Osteoblast (primary cell): ENCODE measurements at places on chromosomes 13 and 19. TPM values are rescaled to one million over a fixed set of nuclear protein-coding genes. Genes with fewer than 3 reads are reported as not detected.

DNA sequence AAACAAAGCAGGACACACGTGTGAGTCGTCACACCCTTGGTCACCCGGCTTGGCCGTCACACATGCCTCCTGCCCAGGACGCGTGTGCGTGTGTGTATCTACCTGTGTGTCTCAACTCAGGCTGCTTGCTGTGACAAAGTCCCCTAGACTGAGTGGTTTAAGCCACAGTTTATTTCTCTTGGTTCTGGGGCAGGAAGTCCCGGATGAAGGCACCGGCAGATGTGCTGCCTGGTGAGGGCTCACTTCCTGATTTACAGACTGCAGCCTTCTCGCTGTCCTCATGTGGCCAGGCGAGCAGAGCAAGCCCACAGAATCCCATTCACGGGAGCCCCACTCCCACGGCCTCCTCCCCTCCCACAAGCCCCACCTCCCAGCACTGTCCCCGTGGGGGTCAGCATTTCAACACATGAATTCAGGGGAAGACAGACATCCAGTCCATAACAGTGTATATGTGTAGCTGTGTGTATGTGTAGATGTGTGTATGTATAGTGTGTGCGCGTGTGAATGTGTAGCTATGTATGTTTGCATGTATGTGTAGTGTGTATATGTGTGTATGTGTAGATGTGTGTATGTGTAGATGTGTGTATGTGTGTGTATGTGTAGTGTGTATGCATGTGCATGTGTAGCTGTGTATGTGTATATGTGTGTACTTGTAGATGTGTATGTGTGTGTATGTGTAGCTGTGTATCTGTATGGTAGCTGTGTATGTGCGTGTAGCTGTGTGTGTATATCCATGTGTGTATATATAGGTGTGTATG is 51.5 kb downstream of the MCF2L start:
- no peak for DNase-seq
- H3K36me3 ChIP-seq, result no peaks in the 10 kb centered on the region
- H3K4me3 ChIP-seq, result no peak overlapping the region

The DIRAS1 gene
- 12.4 and 14.8 TPM in 2 replicates for total RNA-seq

The BRSK1 gene
- total RNA-seq, result 1.8 and 4.0 TPM in 2 replicates

The FCER2 gene
- total RNA-seq, result not detected in 2 replicates

DNA sequence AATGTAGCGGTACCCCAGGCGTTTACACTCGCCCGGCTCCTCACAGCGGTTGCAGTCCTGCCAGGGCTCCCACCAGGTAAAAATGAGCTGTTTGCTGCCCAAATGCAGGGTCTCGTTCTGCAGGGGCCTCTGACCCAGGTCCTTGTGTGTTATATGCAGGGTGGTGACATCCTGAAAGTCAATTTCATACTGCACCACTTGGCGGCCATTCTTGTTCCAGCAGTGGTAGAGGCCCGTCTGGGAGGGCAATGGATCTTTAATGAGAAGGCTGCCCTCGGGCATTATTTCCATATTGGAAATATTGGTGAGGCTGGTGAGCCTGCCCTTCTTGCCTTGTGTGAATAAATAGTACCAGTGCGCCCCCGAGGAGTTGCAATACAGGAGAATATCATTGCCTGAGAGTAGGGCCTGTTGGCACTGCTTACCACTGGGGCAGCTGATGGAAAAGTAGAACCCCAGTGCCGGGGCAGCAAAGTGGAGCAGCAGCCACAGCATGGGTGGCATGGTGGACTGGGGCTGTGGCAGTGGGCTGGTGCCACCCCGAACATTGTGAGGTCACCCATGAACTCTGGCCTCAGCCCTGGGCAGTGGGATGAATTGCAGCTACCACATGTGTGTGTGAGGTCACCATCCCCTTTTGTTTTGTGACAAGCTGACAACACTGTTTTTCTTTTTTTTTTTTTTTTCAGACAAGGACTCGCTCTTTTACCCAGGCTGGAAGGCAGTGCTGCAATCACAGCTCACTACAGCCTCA is at the start of gene FAM187B:
TSS of gene FAM187B (minus strand) at position 563 of the 754 bp plus-strand sequence. CDS start at position 504, 59 bp downstream.
- no peak for DNase-seq
- H3K4me3 ChIP-seq, result no peak within 1 kb of the TSS
- no peaks in the 10 kb centered on the region for H3K4me1 ChIP-seq
- no peaks in the 10 kb centered on the region for H3K36me3 ChIP-seq

DNA sequence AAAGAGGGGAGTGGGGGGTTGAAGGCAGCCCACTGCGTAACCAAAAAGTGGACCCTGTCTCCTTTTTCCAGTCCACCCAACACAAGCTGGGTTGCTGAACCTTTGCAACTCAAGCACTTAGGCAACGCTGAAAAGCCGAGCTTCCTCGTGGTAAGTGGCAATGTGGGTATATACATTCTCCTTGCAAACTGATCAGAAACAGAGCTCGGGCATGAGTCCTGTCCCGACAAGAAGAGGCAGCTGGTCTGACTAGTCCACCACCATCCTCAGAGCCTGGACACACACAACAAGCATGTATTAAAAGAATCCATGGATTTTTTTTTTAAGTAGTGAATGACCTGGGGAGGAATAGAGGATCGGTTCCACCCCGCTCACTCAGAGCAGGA is 240.6 kb upstream of the ZNF507 start:
- no peaks in the 10 kb centered on the region for H3K4me1 ChIP-seq
- DNase-seq, result no peak
- no peak overlapping the region for H3K27ac ChIP-seq
- no peak overlapping the region for H3K4me3 ChIP-seq

- DNase-seq, result no peak
- H3K27ac ChIP-seq, result no peak overlapping the region
- no peaks in the 10 kb centered on the region for H3K36me3 ChIP-seq
- H3K4me3 ChIP-seq, result no peak overlapping the region
- H3K4me1 ChIP-seq, result peaks cover 6% of the 10 kb centered on the region
- no peaks in the 10 kb centered on the region for H3K27me3 ChIP-seq
These were observed 174.5 kb downstream of the USP12 start for GRCh38 chr13:26996965-26997752.

DNA sequence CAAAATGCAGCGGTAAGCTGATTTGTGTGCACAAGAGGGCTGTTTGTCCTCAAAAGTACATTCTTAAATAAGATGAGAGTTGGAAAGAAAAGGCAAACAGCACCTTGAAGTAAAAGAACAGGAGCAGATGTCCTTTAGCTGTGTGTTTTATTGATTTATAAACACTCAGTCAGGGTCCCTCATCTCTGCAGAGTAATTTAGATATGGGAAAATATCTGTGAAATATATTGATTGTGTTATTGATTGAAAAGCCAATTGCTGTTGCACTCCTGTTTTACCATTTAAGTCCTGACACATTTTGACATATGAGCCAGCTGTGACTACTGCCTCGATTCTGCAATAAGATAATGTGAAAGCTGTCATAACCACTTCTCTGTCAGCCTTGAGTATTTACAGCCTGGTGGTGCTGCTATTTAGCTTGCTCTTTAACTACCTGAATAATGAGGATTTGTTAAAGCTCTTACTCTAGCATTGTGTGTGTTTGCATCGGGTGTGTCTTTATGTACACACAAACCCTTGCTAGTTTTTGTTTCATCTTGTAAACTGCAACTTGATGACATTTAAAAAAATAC is 550.1 kb downstream of the DACH1 start:
- H3K27ac ChIP-seq, result no peak overlapping the region
- no peaks in the 10 kb centered on the region for H3K36me3 ChIP-seq
- no peaks in the 10 kb centered on the region for H3K27me3 ChIP-seq
- H3K4me1 ChIP-seq, result no peaks in the 10 kb centered on the region

DNA sequence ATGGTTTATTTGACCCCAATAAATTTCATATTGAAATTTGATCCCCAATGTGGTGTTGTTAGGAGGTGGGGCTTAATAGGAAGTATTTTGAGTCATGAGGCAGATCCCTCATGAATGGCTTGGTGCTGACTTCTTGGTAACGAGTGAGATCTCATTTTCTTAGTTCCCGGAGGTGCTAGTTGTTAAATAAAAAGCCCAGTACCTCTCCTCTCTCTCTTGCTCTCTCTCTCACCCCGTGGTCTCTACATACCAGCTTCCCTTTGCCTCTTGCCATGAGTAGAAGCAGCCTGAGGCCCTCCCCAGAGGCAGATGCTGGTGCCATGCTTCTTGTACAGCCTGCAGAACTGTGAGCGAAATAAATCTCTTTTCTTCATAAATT is 39.4 kb upstream of the KATNAL1 start:
- no peaks in the 10 kb centered on the region for H3K27me3 ChIP-seq
- H3K4me1 ChIP-seq, result peaks cover 8% of the 10 kb centered on the region
- no peak overlapping the region for H3K4me3 ChIP-seq
- no peak overlapping the region for H3K27ac ChIP-seq
- H3K36me3 ChIP-seq, result no peaks in the 10 kb centered on the region

DNA sequence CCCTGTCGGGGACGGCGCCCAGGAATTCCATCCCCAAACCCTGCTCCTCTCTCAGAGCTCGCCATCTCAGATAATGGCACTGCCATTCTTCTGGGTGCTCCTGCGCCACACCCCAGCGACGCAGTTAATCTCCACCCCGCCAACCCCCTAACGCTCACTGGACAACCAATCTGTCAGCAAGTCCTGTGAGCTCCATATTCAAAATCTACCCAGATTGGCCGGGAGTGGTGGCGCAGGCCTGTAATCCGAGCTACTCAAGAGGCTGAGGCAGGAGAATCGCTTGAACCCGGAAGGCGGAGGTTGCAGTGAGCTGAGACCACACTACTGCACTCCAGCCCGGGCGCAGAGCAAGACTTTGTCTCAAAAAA is 18.6 kb downstream of the FCGBP start:
- no peaks in the 10 kb centered on the region for H3K4me1 ChIP-seq
- no peak for DNase-seq
- H3K36me3 ChIP-seq, result no peaks in the 10 kb centered on the region
- no peak overlapping the region for H3K27ac ChIP-seq
- H3K27me3 ChIP-seq, result no peaks in the 10 kb centered on the region
- H3K4me3 ChIP-seq, result no peak overlapping the region

GRCh38 chr13:94192431-94192975 is 287.0 kb downstream of the DCT start:
- peaks cover 13% of the 10 kb centered on the region for H3K4me1 ChIP-seq
- no peaks in the 10 kb centered on the region for H3K27me3 ChIP-seq
- no peak for DNase-seq
- no peaks in the 10 kb centered on the region for H3K36me3 ChIP-seq

The SULT2A1 gene
- total RNA-seq, result not detected in 2 replicates

GRCh38 chr19:57334191-57334590 is 13.9 kb downstream of the ZNF543 start:
- no peaks in the 10 kb centered on the region for H3K27me3 ChIP-seq
- no peak overlapping the region for H3K27ac ChIP-seq
- DNase-seq, result no peak

- H3K36me3 ChIP-seq, result no peaks in the 10 kb centered on the region
- no peaks in the 10 kb centered on the region for H3K4me1 ChIP-seq
- no peak overlapping the region for H3K4me3 ChIP-seq
- no peak overlapping the region for H3K27ac ChIP-seq
- DNase-seq, result no peak
- H3K27me3 ChIP-seq, result peaks cover 10% of the 10 kb centered on the region
These were observed 5.4 kb upstream of the VSTM2B start for GRCh38 chr19:29520390-29520789.

The ERICH4 gene
- not detected in 2 replicates for total RNA-seq

GRCh38 chr19:33620611-33621010 is 1.1 kb upstream of the CHST8 start:
- no peak overlapping the region for H3K4me3 ChIP-seq
- peak; percentile 83 for DNase-seq
- H3K27ac ChIP-seq, result no peak overlapping the region
- no peaks in the 10 kb centered on the region for H3K4me1 ChIP-seq

DNA sequence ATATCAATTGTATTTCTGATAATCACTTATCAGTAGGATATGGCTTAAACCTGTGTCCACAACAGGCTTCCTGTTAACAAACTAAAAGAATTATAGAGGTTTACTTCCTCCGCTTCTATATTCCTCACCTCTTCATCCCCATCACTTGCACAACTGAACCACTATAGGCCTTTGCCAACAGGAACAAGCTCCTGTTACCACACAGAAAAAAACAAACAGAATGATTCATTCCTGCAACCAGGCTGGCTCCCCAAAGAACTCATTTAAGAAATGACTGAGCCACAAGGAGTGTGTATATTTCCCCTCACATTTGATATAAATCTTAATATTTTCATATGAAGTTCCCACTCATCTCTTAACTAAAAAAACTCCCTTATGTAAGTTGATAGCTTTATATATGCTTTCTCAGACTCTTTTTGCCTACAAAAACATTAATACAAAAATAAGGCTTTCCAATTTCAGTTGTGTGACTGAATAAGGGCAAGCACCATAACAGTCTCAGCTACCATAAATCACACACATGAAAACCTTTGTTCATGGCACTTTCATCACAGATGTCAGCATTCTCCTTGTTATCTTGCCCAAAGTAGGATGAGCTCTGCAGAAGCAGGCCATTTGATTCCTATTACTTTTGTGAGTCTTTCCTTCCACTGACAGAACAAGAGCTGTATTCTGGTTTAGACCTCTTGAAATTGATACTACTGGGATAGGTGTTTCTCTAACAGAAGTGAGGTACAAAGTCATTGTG is 366.8 kb downstream of the SLITRK1 start:
- no peak overlapping the region for H3K4me3 ChIP-seq
- no peaks in the 10 kb centered on the region for H3K27me3 ChIP-seq
- no peaks in the 10 kb centered on the region for H3K4me1 ChIP-seq

DNA sequence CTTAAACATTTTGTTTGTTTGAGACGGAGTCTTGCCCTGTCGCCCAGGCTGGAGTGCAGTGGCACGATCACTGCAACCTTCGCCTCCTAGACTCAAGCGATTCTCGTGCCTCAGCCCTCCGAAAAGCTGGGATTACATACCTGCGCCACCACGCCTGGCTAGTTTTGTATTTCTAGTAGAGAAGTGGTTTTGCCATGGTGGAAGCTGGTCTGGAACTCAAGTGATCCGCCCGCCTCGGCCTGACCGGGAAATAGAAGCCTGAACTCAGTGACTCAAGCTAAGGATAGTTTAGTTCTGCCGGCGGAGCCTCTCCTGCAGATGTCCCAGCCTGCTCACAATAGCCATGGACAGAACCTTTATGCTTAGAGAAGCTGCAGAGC is 53.0 kb upstream of the ZNF254 start:
- peak; percentile 85 for DNase-seq
- H3K4me1 ChIP-seq, result peaks cover 10% of the 10 kb centered on the region
- H3K4me3 ChIP-seq, result peak overlapping the region; percentile 88

The NLRP12 gene
- under 0.01 TPM in 1 of 2 replicates, not detected in the other for total RNA-seq

DNA sequence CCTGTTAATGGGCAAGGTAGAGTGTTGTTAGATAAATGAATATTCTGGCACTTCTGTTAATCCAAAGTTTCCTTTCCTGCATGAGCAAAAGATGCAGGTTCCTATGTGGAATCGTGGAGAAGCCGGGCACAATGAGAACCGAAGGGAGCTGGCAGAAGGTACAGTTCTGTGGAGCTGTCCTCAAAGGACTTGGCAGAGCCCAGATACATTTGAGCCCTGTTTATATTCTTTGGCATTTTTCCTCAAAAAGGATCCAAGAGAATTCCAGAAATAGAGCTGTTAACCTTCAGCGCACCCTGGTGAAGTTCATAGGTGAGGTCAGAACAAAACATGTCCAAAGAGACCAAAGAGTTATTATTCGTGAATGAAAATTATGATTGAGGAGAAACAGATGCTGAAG is 4.0 kb upstream of the DLEU7 start:
- DNase-seq, result no peak
- H3K4me3 ChIP-seq, result no peak overlapping the region
- no peak overlapping the region for H3K27ac ChIP-seq
- H3K4me1 ChIP-seq, result no peaks in the 10 kb centered on the region
- H3K27me3 ChIP-seq, result no peaks in the 10 kb centered on the region
- H3K36me3 ChIP-seq, result no peaks in the 10 kb centered on the region

The DKKL1 gene
- 0.36 TPM in 1 of 2 replicates, not detected in the other for total RNA-seq

GRCh38 chr13:41313659-41314197 is 2.7 kb downstream of the NAA16 start:
- H3K4me3 ChIP-seq, result no peak overlapping the region
- peaks cover 14% of the 10 kb centered on the region for H3K4me1 ChIP-seq
- peaks cover 5% of the 10 kb centered on the region for H3K36me3 ChIP-seq
- H3K27me3 ChIP-seq, result no peaks in the 10 kb centered on the region
- no peak overlapping the region for H3K27ac ChIP-seq
- no peak for DNase-seq
